A549 treated with Mapracorat at 1 μM for 4 hours (cell line): ENCODE measurements at places on chromosomes 11 and 22. TPM values are rescaled to one million over a fixed set of nuclear protein-coding genes. Genes with fewer than 3 reads are reported as not detected.

PKP3 gene
- 24.1 to 42.6 TPM (median 38.1 TPM) in 5 replicates for total RNA-seq

ARL14EP gene
- total RNA-seq: 10.9 to 14.5 TPM (median 12.7 TPM) in 5 replicates

OR8G5 gene
- total RNA-seq: not detected in 5 replicates

MAPK8IP1 gene
- 5.3 to 6.5 TPM (median 6.3 TPM) in 5 replicates for total RNA-seq

TESMIN gene
- total RNA-seq: 3.3 to 7.6 TPM (median 6.7 TPM) in 5 replicates

RTN3 gene
- total RNA-seq: 93.6 to 107 TPM (median 103 TPM) in 5 replicates

GLYAT gene
- not detected in 5 replicates for total RNA-seq

JHY gene
- total RNA-seq: 3.0 to 3.8 TPM (median 3.7 TPM) in 5 replicates

TIGD3 gene
- 0.42 to 0.92 TPM (median 0.82 TPM) in 5 replicates for total RNA-seq

PLAAT2 gene
- total RNA-seq: 0.34 to 1.5 TPM (median 0.46 TPM) in 5 replicates

CATSPERZ gene
- 1.7 to 2.7 TPM (median 2.4 TPM) in 5 replicates for total RNA-seq
